GM23338 (cell line): ENCODE measurements at places on chromosomes 5 and 9. TPM values are rescaled to one million over a fixed set of nuclear protein-coding genes. Genes with fewer than 3 reads are reported as not detected.

DNA sequence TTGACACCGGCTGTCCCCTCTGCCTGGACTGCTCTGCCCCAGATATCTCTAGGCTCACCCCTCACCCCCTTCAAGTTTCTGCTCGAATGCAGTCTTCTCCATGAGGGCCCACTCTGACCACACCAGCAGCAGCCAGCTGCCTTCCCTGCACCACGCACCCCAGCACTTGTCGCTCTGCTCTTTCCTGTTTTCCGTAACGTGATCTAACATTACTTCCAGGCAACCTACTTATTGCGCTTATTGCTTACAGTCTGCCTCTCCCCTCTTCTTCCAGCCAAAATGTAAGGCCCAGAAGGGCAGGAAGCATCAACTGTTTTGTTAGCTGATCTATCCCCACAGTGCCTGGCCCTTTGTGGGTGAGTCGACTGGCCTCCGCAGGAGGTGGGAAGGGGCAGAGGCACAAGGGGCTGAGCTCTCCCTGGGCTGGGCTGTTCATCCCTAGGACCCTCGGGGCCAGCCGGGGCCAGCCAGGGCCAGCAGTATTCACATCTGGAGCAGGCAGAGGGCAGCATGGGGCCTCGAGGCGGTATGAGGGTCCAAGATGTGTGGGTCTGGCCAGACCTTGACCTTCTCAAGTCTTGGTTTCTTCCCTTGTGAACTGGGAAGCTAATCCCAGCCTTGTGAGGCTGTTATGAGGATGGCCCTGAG, 11.6 kb upstream of the DBN1 start:
- H3K27ac ChIP-seq: no peak overlapping the region
- peaks cover 14% of the 10 kb centered on the region for H3K36me3 ChIP-seq
- no peak overlapping the region for H3K4me3 ChIP-seq
- H3K27me3 ChIP-seq: no peaks in the 10 kb centered on the region
- DNase-seq: no peak
- H3K4me1 ChIP-seq: no peaks in the 10 kb centered on the region

GRCh38 chr5:132313961-132314432, 19.8 kb downstream of the SLC22A4 start:
- no peak overlapping the region for H3K4me3 ChIP-seq
- H3K4me1 ChIP-seq: no peaks in the 10 kb centered on the region
- no peaks in the 10 kb centered on the region for H3K36me3 ChIP-seq
- no peaks in the 10 kb centered on the region for H3K27me3 ChIP-seq
- no peak for DNase-seq
- no peak overlapping the region for H3K27ac ChIP-seq

GRCh38 chr5:165173651-165174050, 1668.2 kb downstream of the MAT2B start:
- H3K36me3 ChIP-seq: no peaks in the 10 kb centered on the region
- H3K4me3 ChIP-seq: no peak overlapping the region
- no peaks in the 10 kb centered on the region for H3K27me3 ChIP-seq
- 0 out of 2 replicates have a peak, but pooled peaks cover 3% of the 10 kb centered on the region for H3K4me1 ChIP-seq
- no peak for DNase-seq

- H3K36me3 ChIP-seq: no peaks in the 10 kb centered on the region
- H3K27me3 ChIP-seq: no peaks in the 10 kb centered on the region
- no peak for DNase-seq
- peaks cover 7% of the 10 kb centered on the region; the same call in 1 of the 2 replicates for H3K4me1 ChIP-seq
These were observed 67.0 kb upstream of the SPOCK1 start for GRCh38 chr5:137566118-137566541.

SPATA31C1 gene
- total RNA-seq: 0.08 TPM in 1 of 2 replicates, not detected in the other

PCDHGB3 gene
- 4.8 and 5.8 TPM in 2 replicates for total RNA-seq

ZNG1C gene
- 17.4 and 23.4 TPM in 2 replicates for total RNA-seq
